HCEC 1CT (cell line): ENCODE measurements at places on chromosomes 12 and 14.

DNA sequence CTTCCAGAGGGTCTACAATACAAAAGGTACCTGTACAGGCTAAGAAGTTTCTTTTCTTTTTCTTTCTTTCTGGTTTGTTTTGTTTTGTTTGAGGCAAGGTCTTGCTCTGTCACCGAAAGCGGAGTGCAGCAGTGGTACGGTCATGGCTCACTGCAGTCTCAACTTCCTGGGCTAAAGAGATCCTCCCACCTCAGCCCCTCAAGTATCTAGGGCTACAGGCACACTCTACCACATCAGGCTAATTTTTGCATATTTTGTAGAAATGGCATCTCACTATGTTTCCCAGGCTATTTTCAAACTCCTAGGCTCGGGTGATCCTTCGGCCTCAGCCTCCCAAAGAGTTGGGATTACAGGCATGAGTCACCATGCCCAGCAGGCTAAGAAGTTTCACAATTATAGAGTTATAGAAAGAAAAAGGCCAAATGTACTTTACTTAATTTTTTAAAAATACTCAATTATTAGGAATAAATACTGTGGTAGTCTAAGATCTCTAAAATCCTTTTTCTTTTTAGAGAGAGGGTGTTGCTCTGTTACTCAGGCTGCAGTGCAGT lies 3.0 kb upstream of the PIGH start:
- peak; percentile 6 for DNase-seq

DNA sequence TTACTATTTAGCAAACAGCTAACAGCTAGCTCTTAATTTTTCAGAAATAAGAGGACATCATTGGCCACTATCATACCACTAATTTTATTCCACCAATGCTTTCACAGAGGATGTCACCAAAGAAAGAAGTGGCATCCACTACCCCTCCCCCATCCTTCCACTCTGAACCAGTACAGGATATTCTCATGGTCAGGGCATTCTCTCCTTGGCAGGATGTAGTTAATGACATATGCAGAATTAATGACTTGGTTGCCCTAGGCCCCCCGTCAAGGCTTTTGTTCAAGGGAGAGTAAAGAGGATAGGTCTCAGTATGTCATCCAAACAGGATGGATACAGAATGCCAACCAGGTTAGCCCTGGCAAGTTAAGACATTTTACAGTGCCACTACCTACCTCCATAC lies 18.9 kb upstream of the NUP107 start:
- no peak for DNase-seq

DNA sequence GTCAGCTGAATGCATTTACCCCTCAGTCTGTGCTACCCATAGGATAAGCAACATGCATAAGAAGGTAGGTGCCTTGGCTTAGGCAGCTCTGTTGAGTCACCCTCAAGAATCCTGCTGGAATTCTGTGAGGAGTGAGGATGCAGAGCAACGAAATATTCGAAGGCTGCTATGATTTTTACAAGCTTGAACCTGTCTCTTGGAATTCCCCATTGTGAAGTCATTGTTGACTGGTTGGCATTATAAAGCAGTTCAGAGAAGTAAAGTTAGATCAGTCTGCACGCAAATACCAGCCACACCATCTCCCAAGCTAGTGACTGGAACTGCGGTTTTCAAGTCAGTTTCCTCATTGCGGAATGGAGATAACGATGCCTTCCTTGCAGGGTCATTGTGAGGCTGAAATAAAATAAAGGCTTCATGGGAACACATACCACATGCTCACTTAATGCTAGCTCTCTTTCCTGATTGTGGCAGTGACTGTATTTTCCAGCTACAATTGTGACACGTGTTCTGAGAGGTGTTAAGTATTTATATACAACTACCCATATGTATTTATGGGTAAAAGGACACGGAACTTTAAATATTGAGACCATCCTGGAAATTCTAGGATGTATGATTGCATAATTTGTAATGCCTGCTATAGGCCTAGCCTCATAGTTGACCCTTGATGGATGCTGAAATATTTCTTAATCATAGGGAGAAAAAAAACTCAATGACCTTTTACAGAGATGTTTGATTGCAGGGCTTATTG lies 96.7 kb downstream of the ETV6 start:
- DNase-seq = peak; percentile 53

GRCh38 chr14:104397956-104398355 lies 181.6 kb upstream of the C14orf180 start:
- no peak for DNase-seq

DNA sequence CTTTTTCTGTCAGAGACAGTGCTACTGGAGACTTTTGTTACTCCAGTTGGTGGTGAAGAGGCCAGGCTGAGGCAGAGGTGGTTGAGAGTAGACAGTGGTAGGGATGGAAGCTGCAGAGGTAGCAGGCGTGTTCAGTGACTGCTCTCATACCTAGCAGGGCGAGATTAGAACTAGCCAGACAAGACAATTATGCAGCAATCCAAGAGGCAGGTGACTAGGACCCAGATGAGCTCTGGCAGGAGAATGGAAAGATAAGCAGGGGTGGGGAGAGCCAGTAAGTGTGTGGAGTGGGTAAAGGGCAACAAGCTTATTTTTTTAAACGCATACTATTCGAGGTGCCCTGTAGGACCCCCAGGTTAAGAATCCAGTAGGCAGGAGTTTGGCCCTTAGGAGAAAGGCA lies 4.8 kb downstream of the PPP1R36 start:
- no peak for DNase-seq
